Hematopoietic multipotent progenitor cell treated with erythropoietin and hydrocortisone succinate and interleukin-3 and kit ligand, for 4 days (in vitro differentiated cells): ENCODE measurements at places on chromosomes 5 and 9.

GRCh38 chr5:57445705-57446037, 36.9 kb downstream of the ACTBL2 start:
- no peak for DNase-seq

GRCh38 chr5:132225165-132226032, 2.3 kb downstream of the P4HA2 start:
- peak; percentile 62 for DNase-seq

- peak; percentile 80 for DNase-seq
Measured at GRCh38 chr5:78905084-78905938, 79.8 kb downstream of the ARSB start.

GRCh38 chr5:137516251-137516797, 17.2 kb upstream of the SPOCK1 start:
- no peak for DNase-seq

DNA sequence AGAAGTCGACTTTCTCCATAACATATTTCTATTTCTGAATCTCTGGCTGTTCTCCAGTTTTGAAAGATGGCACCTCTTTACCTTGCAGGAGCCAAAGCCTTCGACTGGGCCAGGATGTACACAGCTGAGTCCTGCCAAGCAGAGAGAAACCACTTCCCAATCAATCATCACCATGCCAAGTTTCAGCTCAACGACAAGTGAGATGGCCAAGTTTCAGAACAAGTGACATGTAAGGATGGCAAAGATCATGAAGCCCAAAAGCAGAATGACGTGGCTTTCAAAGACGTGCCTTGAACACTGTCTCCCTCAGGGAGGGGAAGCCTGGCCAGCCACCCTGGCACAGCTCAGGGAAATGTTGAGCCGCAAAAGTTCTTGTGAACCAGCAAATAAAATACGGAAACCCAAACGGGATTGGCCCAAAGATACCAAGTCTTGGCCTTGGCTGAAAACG, 17.7 kb downstream of the STK10 start:
- DNase-seq: no peak

- no peak for DNase-seq
Measured at GRCh38 chr9:17863213-17863883, 284.5 kb downstream of the SH3GL2 start.

- peak; percentile 2 for DNase-seq
Measured at GRCh38 chr5:94420885-94421284, 197.5 kb downstream of the KIAA0825 start.

- no peak for DNase-seq
Measured at GRCh38 chr5:58318468-58318867, 141.4 kb downstream of the PLK2 start.

GRCh38 chr5:96709152-96709821, 47.1 kb downstream of the CAST start:
- DNase-seq: no peak
